AG08396 (cell line): ENCODE measurements at places on chromosomes 16 and 17.

GRCh38 chr17:60548990-60549389 lies 22.9 kb upstream of the APPBP2 start:
- no peak for DNase-seq

GRCh38 chr17:70049801-70050591 lies 25.0 kb upstream of the KCNJ16 start:
- no peak for DNase-seq

GRCh38 chr17:35076874-35077273 lies 13.4 kb upstream of the RFFL start:
- no peak for DNase-seq

DNA sequence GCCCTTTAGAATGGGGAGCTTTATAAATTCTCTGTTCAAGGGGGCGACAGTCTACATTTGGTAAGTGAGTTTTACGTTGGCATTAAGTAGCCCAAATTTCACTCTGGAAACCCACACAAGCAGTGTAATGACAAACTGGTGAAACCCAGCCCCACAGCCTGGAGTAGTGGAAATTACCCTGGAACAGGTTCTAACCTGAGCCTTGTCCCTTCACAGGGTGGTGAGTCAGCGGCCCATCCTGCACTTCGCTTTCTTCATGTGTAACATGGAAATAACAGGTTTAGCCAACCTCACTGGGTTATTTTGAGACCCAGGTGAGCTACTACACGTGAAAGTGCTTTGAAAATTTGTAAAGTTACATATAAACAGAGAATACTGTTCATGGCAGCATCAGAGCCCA lies 3.5 kb upstream of the TLCD3A start:
- no peak for DNase-seq

- DNase-seq, result no peak
Measured at GRCh38 chr17:47713980-47714700, 18.9 kb upstream of the TBX21 start.

DNA sequence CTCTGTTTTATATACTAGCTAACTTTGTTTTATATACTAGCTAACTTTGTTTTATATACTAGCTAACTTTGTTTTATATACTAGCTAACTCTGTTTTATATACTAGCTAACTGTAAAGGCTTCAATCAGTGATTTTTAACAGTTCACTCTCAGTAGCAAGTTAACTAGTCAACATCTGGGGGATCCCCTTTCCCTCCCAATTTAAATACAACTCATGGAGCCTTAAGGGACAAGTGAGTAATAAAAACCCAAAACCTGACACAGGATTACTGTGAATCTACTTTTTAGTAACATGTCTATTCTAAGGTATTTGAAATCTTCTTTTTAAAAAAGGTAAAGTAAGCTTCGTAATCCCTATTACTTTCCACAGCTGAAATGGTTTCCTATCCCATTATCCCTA lies 32.2 kb downstream of the FAM222B start:
- no peak for DNase-seq

DNA sequence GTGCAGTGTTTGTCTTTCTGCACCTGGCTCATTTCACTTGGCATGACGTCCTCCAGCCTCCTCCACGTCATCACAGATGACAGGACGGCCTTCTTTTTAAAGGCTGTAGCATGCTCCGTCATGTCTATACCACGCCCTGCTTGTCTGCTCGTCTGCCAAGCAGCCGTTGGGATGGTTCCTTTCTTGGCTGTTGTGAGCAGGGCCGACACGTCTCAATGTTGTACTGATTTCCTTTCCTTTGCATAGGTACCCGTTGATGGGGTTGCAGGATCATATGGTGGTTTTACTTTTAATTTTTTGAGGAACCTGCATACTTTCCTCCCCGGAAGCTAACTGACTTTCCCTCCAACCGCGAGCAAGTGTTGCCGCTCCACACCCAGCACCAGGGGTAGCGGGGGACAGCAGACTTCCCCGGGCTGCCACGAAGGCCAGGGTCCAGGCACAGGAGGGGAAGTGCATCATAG lies 212.2 kb upstream of the ZNF469 start:
- DNase-seq, result no peak

DNA sequence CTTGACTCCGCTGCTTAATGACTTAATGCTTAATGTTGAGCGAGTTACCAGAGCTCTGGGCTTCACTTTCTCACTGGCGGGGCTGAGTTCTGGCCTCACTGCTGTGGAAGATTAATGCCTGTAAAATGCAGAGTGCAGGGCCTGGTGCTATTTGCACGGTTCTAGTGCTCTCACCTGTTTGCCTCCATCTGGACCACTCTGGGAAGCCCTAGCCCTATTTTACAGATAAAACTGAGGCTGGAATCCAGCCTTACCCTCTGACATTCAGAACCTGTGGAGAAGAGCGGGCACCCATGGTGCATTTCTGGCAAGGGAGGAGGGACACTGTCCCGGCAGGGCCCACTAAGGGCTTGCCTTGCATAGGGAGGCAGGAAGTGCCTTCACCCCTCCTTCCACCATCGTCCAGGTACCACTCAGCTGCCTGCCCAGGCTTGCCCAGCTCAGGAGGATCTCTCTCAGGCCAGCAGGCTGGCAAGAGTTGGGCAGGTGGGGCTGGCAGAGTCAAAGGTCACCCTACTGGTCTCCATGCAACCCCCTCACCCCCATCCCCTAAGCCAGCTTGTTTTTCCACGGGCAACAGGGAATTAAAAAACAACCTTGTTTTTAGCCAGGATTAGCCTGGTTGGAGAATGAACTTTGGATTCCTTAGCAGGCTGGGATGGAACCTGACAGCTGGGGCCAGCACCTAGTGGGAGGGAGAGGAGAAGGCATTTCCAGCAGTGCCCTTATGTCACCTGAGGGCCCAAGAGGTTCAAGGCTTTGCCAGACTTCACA lies 4.1 kb upstream of the UBALD1 start:
- no peak for DNase-seq

DNA sequence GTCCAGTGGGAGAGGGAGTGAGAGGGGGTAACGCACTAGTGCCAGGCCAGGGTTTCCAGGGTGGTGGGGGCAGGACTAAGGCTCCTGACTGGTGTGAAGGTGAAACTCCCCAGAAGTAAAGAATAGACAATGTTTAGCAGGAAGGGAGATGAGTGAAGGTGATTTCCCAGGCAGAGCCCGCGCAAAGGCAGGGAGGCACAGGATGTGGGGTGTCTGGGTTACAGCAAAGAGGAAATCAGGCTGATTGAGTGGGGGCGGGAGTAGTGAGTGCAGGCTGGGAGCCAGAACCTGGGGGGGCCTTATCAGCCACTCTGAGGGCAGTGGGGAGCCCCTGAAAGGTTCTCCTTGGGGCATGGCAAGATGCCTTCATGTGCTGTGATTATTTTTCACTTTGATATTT lies 167.5 kb downstream of the UTP18 start:
- no peak for DNase-seq

GRCh38 chr17:18267927-18268711 lies 7.7 kb downstream of the MIEF2 start:
- no peak for DNase-seq

GRCh38 chr17:28975646-28976045 lies 24.3 kb upstream of the PHF12 start:
- DNase-seq, result no peak

DNA sequence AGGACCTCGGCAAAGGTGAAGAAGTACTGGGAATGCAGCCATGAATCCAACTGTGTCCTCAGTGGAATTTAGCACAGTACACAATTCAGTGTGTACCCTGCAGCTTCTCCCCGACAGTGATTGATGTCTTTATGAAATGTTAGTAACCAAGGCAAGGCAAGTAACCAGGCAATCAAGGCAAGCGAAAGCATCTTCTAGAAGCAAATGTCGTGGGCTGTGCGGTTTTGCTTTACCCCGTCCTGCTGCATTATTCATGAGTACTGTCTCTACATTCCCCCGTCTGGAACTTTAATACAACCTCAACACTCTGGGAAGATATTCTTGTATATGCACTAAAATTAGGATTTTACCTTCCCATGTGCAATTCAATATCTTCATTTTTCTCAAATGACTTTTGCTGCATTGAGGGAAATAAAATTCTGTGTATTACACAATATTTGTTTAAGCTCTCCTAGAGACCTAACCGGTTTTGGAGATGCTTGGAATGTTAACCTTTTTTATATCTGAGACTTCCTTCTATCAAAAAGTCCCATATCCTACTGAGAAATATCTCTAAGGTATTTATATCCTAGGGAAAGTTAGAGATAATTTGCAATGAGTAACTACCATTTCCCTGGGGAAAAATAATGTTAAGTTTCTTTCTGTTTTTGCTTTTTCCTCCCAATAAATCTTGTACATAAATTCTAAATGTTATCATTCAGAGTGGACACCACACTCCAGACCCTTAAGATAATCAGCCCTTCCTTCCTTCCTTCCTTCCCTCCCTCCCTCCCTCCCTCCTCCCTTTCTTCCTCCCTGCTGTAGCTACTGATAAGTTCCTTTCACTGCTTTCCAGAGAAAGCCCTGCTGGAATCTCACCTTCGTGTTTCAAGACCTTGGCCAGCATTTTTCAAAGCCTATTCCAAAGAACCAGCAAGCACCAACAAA lies 51.9 kb upstream of the ADORA2B start:
- DNase-seq, result no peak

DNA sequence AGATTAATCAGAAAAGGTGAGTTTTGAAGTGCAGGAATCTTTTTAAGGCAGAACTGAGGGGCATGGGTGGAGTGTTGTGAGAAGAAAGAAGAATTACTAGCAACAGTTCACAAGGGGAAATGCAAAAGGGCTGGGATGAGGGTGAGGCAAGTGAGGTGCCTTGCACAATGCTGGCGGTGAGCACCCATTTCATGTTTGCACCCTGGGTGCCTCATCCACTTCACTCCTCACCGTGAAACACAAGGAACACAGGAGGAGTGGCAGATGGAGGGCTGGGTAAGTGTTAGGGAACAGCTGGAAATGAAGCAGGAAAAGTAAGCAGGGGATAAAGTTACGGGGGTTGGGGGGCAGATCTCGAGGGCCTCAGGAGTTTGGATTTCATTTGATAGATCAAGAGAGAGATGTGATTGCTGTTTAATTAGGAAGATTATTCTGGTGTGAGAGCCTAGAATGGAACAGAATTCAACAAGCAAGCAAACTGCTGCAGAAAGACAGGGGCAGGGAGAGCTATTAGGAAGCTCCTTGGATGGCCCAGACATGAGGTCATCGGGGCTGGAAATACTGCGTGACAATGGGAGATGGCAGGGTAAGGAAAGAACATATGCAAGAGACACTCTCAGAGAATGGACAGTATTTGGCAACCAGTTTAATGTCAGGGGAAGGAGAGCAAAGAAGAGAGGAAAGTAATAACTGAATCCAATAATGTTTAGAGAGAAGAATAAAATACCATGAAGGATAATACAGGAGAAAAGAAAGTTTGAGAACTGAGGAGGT lies 8.3 kb upstream of the HEATR6 start:
- peak; percentile 61 for DNase-seq
